ENCODE measurements at places on chromosomes 5 and 9.

GRCh38 chr9:97766092-97766491 is 69.0 kb upstream of the XPA start:
- peak; percentile 55 for DNase-seq

- no peak for DNase-seq
Measured at GRCh38 chr5:158135682-158136179, 276.8 kb upstream of the CLINT1 start.

- DNase-seq, result no peak
Measured at GRCh38 chr5:133680830-133681565, 68.7 kb upstream of the FSTL4 start.

DNA sequence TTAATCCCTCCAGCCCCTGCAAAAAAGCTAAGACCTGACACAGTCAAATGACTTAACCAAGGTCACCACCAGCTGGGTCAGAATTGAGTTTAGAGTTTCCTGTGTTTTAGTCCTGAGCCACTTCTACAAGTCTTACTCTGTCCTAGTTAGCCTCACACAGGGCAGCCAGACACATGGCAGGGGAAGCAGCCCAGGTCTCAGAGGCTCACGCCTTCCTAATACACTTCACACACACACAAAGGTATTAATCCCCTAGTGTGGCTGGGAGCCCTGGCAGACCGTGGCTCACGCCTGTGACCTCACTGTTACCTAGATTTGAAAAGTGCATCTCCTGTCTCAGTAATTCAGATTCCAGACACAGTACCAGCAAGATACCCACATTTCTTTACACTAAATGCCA is 77.4 kb upstream of the WWC1 start:
- DNase-seq, result no peak

- DNase-seq, result no peak
Measured at GRCh38 chr5:168177831-168178450, 113.5 kb upstream of the WWC1 start.

- no peak for DNase-seq
Measured at GRCh38 chr9:137262909-137263285, 7.8 kb downstream of the NELFB start.

All from GM04503 (cell line).